ENCODE measurements at places on chromosomes 1 and 21.
A peak's percentile ranks its signal among the peaks of the same experiment; 100 is the strongest.

DNA sequence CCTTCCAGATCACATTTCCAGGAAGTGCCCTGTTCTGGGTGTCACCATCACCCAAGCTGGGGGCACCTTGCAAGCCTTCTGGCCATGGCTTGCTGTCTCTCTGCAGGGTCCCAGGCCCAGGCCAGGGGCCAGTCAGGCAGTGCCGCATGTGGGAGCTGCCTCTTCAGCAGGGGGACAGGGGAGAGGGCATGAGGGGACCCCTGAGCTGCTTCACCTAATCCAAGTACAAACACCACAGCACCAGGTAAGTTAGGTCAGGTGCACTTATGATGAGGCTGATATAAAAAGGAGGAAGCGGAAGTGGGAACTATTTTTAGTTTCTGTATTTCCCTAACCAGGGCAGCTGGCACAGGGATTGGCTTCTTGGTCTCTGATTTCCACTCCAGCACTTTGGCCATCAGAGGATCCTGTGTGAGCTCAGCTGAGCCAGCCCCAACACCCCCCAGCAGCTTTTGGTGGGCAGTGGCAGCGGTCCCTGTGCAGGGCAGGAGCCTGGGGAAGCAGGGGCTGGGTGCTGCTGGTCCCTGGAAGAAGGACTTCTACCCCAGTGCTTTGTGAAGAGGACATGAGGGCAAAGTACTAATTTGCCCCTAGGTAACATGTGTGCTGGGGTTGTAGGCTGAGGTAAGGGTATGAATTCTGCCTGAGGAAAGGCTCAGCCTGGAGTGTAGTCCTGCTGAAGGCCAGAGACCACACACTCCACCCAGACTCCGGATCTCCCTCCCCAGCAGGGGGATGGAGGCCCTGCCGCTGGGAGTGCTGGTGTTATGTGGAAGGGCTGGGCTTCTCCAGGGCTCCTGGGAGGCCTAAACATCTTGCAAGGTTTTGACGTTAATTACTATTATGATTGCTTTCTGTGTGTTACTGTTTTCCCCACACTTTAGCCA is 3.3 kb upstream of the PCBP3 start:
- no peak for DNase-seq

- no peak for DNase-seq
Observed at GRCh38 chr1:11198257-11198656, 9.1 kb downstream of the ANGPTL7 start.

- DNase-seq = no peak
Observed at GRCh38 chr1:209072481-209072880, 511.0 kb upstream of the CAMK1G start.

- peak; percentile 41 for DNase-seq
Observed at GRCh38 chr1:7940745-7941436, at the start of gene TNFRSF9. TSS of gene TNFRSF9 (minus strand) at chr1:7940839. CDS start at chr1:7939994, 845 bp downstream.

DNA sequence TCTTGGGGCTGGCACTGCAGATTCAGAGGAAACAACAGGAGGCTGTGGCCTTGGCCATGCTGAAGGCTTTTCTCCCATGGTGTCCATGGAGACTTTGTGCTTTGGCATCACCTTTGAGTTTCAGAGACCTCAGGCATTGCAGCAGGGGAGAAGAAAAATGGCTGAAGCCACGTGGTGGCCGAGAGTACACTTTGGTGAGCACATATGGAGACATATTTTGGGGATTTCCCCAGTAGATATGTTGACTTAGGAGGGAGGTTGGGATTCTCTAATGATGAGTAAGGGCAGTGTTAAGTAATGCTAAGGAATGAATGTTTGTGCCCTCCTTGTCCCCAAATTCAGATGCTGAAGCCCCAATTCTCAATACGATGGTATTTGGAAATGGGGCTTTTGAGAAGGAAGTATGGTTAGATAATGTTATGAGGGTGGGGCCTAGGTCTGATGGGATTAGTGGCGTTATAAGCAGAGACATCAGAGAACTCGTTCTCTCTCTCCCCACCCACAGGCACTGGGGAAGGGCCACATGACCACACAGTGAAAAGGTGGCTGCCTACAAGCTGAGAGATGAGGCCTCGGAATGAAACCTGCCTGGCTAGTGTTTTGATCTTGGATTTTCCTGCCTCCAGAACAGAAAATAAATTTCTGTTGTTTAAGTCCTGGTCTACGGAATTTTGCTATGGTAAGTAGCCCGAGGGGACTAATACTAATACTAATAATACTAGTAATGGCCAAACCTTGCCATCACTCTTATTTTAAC is 98.6 kb downstream of the TBX19 start:
- no peak for DNase-seq

GRCh38 chr1:191963286-191963685 is 195.0 kb upstream of the RGS18 start:
- no peak for DNase-seq

GRCh38 chr1:228307218-228308023 is 99.2 kb downstream of the TRIM11 start:
- DNase-seq = no peak

DNA sequence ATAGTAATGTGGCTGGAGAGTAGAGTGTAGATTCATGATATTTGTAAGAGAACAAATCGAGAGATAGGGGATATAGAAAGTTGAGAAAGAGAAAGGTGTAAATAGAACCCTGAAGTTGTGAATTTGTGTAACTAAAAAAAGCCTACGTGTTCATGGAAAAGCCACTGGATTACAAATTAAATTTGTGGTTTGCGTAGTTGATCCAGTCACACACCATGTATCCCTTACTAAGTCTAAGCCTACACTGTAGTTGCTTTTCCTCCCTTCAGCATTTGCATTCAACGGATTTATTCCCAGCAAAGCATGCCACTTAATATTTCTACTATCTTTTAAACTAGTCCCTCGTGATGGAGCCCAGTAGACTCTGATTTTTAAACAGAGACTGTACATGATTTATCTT is 24.9 kb downstream of the KMO start:
- DNase-seq = no peak

GRCh38 chr1:55654171-55654570 is 439.0 kb upstream of the USP24 start:
- no peak for DNase-seq

DNA sequence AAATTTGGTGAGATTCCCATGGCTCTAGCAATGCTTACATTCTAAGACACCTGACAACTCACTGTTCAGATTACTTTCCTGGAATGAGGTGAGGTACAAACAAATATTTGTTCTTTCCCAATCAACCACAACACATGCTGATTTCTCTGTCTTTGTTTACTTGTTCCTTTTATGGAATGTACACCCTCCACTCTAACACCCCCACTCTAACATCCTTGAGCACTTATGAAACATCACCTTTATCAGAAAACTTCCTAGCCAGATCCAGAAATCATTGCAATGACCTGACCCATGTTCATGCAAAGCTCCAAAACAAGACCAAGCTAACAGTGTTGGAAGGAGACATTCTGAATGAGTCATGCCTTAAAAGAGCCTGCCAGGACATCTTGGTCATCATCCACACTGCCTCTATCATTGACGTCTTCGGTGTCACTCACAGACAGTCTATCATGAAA is 35.5 kb downstream of the HSD3B1 start:
- no peak for DNase-seq

DNA sequence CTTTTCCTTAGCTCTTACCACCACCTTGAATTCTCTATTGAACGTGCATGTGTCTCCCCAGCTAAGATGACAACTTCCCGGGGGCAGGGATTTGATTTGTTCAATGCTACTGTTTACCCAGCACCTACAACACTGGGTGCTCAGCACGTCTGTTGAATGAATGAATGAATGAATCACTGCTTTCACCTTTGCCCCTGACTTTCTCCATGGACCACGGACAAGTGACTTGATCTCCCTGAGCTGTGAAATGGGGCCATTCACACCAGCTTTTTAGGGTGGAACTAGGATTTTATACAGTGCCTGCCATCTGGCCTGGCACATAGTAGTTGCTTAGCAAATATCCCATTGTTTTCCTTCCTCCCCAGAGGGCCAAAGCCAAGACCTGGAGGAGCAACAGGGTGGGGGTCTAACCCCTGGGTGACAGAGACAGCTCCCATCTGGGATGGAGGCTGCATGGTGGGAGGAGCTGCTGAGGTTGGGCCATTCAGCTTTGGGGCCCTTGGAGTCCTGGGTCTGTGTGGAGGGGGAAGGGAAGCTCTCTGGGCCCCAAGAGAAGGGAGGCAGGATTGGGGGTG is 15.7 kb downstream of the TNFRSF1B start:
- no peak for DNase-seq

DNA sequence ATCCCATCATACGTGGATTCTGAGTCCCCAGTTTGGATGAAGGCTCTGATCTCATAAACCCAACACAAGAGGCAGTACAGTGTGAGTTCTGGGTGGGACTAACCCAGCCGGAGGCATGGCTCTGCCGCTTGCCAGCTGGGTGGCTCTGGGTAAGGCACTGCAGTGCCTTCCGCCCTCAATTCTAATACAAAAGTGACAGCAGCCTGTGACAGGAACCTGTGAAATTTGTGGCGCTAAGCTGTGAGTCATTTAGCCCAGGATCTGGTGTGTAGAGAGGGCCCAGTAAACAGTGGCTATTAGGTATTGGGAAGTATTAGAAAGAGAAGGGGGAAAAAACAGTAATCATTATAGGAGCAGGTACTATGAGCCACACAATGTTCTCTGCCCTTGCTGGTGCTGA is 23.3 kb downstream of the HSPG2 start:
- DNase-seq = no peak

DNA sequence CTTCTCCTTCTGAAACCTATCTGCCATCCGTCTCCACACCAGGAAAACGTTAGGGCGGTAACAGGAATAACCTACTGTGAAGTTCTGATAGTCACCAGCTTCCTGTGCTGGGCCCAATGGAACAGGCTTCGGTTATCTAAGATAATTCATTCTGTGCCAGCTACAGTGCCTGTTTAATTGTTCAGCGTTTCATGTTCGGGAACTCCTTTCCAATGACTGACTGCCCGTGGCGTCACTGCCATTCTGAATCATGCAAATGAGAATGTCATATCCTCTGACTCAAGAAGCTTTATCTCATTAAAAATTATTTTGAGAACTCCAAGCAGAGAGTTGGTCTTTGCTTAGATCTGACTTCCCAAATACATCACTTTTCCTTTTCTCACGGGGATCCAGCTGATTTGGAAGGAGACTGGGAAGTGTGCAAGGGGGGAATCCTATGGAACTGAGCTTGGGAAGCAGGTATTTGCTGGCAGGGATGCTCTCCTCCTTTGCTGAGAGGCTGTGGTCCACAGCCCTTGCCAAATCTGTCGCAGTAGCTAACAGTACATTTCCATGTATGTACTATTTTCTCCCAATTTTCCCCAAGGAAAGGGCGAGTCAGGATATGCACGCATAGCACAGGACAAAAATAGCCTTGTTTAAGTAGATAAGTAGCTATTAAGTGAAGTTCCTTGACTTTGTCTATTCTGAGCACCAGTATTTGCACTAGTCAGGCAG is 358.7 kb downstream of the LTN1 start:
- DNase-seq = peak; percentile 81

DNA sequence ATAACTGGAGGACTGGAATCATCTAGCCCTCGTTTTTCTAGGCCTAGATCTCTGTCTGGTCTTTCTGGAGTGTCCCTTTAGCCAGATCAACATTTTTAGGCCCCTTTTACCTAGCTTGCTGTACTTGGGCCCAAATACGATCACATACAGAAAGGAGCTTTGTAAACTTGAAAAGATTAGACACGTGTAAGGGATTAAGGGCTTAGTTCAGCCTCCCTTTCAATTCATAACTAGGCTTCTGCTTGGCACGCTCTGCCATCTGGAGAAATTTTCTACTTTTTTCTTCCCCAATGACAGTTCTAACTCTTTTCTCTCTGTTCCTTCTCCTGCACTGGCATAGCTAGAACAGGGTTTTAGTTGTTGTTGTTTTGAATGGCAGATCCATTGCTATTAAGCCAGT is 153.3 kb upstream of the BEND5 start:
- DNase-seq = no peak

DNA sequence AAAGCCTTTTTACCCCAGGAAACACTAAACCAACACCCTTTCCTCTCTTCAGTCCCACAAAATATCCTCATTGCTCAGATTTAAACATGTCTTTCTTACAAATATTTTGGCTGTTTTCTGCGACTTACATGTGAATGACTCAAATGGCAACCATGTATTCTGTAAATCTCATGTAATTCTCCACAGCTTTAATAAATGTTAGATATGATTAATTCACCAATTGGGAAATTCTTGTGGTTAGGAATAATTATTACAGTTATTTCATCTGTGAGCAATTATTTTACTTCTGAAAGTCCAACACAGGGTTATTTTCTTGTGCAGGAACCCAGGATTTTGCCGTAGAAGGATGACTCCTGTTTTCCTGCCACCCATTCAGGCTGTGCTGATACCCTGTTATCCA is 431.5 kb downstream of the LMO4 start:
- no peak for DNase-seq

DNA sequence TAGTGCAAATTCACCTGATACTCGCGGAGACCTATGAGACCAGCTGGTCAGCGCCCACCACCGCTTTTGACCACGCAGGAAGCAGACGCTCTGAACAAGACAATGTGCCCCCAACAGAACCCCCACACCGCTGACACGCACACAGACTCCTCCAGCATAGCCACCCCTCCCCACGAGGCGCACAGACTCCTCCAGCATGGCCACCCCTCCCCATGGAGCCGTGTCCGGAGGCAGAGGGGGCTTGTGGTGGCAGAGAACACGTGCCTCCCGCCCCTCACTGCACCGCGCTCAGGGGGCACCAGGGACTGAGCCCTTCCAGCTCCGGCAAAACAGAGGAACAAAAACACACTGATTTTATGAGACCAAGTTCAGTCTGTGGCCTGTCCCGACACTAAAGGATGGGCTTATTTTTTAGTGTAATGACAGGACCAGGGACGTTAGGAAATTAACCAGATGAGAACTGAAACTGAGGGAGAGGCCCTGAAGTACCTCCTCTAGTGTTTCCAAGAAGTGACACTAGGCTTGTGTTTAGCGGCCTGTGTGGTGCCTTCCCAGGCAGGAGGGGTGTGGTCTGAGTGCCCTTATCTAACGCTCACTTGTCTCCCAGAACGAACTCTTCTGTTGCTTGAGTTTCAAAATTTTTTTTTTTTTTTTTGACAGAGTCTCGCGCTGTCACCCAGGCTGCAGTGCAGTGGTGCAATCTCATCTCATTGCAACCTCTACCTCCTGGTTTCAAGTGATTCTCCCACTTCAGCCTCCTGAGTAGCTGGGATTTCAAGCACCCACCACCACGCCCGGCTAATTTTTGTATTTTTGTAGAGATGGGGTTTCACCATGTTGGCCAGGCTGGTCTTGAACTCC is 10.0 kb upstream of the AGPAT3 start:
- DNase-seq = no peak

DNA sequence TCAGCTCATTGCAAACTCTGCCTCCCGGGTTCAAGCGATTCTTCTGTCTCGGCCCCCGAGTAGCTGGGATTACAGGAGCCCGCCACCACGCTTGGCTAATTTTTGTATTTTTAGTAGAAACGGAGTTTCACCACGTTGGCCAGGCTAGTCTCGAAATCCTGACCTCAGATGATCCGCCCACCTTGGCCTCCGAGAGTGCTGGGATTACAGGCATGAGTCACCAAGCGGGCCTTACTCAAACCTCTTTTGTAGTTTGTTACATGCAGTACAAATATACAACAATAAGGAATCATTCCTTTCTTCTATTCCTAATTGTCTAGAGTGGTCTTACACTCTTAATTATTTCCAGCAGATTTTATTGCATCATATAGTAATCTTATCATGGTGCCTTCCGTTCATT is 16.6 kb downstream of the SPATA17 start:
- DNase-seq = no peak

GRCh38 chr21:16837321-16837720 is 675.5 kb upstream of the CXADR start:
- DNase-seq = no peak

GRCh38 chr1:193340331-193340730 is 153.9 kb upstream of the B3GALT2 start:
- DNase-seq = no peak

All from left cardiac atrium (tissue), 4 donors.